ENCODE measurements at places on chromosomes 5 and 9.

GRCh38 chr9:94269264-94269663 lies 10.2 kb downstream of the ZNF169 start:
- no peak for DNase-seq

DNA sequence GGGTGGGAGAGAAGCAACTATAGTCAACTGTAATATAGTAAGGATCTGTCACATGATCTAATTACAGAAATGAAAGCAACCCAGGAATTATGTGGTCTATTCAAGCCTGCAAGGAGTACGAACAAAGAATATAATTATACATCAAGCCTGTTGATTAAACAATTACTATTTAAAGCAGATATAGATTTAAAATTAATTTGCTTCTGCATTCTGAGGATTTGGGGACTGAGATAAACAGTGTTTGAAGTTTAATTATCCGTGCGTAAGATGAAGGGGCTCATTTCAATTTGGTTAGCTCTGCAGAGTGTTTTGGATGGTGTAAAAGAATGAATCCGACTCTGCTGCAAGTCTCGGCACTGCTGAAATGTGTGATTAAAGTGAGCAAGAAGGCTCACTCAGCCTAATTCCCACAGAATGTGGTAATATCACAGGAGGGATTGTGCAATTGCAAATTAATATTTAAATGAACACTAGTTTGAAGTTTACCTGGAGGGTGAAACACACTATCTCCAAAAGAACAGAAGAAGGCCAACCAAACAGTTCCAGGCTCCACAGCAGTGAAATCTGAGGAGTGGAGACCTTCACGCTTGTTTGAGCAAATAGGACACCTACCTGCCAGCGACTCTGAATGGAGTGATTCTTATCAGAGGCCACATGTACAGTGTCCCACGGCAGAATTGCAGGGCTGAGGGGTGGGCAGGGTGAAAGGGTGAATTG lies 420.6 kb upstream of the SLC30A5 start:
- no peak for DNase-seq

GRCh38 chr9:90013778-90014177 lies 409.0 kb downstream of the GADD45G start:
- DNase-seq = no peak

GRCh38 chr5:112200131-112200530 lies 218.9 kb downstream of the EPB41L4A start:
- DNase-seq = no peak

DNA sequence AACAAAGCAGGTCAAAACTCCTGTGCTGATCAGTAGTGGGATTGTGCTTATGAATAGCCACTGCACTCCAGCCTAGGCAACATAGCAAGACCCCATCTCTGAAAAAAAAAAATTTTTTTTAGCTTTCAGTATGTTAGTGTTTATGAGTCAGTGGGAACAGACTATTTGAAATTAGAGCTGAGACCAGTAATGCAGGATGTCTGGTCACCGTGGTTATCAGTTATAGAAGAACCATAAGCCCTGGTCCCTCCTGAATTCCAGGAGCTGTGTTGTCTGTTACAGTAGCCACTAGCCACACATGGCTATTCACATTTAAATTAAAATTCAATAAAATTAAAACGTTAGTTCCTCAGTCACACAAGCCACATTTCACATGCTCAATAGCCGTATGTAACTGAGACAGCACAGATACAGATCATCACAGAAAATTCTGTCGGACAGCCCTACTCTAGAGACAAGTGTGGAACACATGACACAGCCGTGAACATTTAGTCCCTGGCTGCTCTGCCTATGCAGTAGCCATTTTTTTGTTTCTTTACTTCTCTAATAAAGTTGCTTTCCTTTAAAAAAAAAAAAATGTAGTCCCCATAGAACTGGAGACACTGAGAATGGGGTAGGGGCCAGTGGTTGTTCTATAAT lies 96.1 kb upstream of the SAP30L start:
- no peak for DNase-seq

- DNase-seq = peak; percentile 75
These were observed 164.1 kb downstream of the HSD17B3 start for GRCh38 chr9:96137671-96138429.

DNA sequence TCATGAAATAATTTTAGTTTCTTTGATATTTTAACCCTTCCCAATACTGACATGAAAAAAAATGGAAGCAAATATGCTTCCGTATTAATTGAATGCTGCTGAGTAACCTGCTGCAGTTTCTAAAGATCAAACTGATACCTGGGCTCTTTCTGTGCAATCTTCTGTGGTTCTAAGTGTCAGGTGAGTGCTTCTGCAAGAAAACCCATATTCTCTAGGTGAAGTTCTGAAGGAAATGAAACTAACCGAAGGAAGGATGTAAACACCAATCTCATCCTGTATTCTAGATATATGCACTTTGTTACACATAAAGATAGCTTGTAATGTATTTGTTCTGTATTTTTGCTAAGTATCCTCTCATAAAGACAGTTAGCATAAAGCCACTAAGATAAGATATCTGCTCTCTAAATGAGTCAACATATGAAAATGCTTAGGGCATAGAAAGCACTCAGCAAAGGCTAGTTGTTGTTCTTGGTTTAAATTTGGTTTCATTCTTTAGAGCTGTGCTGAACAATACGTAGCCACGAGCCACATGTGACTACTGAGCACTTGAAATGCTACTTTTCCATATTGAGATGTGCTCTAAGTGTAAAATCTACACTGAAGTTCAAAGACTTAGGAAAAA lies 52.0 kb downstream of the ITGA2 start:
- peak; percentile 66 for DNase-seq

- no peak for DNase-seq
These were observed 158.7 kb upstream of the HMHB1 start for GRCh38 chr5:143653256-143653655.

DNA sequence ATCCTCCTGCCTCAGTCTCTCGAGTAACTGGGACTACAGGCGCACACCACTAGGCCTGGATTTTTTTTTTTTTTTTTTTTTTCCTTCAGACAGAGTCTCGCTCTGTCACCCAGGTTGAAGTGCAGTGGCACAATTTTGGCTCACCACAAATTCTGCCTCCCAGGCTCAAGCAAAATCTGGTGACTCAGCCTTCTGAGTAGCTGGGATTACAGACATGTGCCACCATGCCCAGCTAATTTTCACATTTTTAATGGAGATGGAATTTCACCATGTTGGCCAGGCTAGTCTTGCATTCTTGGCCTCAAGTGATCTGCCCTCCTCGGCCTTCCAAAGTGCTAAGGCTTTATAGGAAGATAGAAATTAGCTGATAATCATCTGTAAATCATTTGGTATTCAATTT lies 43.9 kb downstream of the NSA2 start:
- DNase-seq = no peak

GRCh38 chr5:160477266-160477970 lies 55.8 kb downstream of the PTTG1 start:
- no peak for DNase-seq

DNA sequence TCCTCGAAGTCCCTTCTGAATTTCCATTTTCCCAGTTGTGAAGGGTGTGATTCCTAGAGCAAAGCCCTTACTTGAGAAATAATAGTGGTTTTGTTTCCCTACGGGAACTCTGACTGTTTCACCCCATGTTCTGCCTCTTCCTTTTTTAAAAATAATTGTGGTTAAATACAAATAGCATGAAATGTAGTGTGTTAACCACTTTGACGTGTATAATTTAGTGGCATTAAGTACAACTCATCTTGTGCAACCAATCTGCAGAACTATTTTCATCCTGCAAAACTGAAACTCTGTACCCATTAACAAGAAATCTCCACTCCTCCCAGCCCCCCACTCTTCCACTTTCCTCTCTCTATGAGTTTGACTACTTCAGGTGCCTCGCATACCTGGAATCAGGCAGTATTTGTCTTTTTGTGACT lies 35.6 kb upstream of the HAND1 start:
- DNase-seq = peak; percentile 26

GRCh38 chr5:34737731-34738130 lies 81.6 kb downstream of the RAI14 start:
- no peak for DNase-seq

- DNase-seq = no peak
These were observed 2.9 kb downstream of the HTR1A start for GRCh38 chr5:63959177-63959982.

GRCh38 chr9:120985819-120986222 lies 59.2 kb upstream of the TRAF1 start:
- peak; percentile 74 for DNase-seq

- no peak for DNase-seq
These were observed 29.3 kb downstream of the SLC6A7 start for GRCh38 chr5:150219142-150219541.

GRCh38 chr9:131714161-131714646 lies 25.7 kb downstream of the RAPGEF1 start:
- peak; percentile 97 for DNase-seq

- DNase-seq = no peak
These were observed 149.7 kb upstream of the EFNA5 start for GRCh38 chr5:107820429-107820828.

DNA sequence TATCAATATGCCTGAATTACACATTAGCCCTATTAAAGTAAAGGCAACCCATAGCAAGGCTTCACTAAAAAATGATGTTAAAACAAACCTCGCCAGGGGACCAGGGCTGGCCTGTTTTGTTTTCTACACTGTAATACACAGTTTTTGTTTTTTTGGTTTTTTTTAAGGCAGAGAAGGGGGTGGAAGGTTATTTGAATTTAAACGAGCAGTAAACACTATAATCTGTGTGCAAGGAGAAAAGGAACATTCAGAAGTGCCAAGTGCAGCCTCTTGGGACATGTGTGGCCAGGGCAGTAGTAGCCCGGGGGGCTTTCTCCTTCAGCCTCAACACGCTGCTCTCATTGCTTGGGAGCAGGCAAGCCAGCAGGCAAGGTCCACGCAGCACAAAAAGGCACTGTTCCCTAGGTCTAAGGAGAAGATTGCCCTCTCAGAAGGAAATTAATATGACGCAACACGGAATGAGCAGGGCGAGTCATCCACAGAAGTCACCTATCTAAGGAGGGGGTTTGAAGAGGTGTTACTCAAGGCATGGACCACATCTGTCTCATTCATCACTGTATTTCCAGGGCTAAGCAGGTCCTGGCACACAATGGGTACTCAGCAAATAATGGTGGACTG lies 16.2 kb downstream of the SIL1 start:
- peak; percentile 72 for DNase-seq

GRCh38 chr5:150779397-150780186 lies 1.0 kb downstream of the SMIM3 start:
- peak; percentile 41 for DNase-seq

DNA sequence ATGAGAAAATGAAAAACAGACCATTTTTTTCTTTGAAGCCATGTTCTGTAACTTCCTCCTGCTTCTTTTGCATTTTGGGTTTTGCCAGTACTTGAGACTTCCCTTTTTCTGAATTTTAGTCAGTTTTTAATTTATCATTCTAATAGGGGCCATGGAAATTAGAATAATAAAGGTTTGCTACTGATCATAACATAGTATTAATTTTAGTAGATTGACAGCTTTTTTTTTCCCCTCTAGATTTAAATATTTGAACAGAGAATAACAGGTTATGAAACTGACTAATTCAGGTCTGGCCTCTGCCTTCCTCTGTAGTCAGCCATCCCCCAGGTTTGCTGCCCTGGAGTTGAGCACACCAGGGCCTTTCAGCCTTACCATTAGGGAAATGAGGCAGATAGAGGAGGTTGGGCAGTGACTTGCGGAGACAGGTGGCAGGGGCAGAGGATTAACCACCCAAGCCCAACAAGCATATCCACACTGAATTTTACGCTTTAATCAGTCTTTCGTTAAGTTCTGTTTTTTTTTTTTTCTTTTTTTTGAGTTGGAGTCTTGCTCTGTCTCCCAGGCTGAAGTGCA lies 80.1 kb upstream of the TNFAIP8 start:
- DNase-seq = no peak

DNA sequence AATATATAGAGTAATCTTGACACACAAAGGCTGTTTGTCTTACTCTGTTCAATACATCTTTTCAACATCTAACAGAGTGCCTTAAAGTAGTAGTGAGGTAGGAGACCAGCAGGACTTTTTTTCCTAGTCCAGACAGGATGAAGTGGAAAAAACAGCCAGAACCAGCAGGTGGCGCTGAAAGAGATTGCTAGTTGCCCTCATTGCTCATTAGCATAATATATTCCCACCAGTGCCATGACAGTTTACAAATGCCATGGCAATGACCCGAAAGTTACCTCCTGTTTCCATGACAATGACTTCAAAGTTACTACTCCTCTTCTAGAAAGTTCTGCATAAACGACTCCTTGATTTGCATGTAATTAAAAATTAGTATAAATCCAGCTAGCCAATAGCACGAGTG lies 387.4 kb downstream of the ACTL7B start:
- DNase-seq = peak; percentile 49

- peak; percentile 30 for DNase-seq
These were observed 224.4 kb downstream of the EBF1 start for GRCh38 chr5:158875272-158875679.

DNA sequence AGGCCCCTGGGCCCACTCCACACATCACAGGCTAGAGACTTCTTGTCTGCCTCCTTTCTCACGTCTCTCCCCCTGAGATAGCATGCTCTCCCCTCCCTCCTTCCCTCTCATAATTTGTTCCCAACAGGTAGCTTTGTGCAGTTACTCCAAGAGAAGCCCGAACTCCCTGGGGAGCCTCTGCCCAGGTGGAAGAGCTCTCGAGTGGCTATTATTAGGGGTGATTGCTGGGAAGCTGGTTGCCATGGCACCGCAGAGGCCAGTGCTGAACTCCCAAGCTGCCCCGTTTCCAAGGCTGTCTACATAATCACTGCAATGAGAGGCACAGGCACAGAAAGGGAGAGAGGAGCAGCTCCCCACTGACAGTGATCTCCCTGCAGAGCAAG lies 104.7 kb upstream of the GPR151 start:
- DNase-seq = no peak

- peak; percentile 12 for DNase-seq
These were observed 661.0 kb upstream of the C9orf72 start for GRCh38 chr9:28234133-28234893.

- peak; percentile 72 for DNase-seq
These were observed 108.9 kb upstream of the LHFPL2 start for GRCh38 chr5:78757269-78758053.

- no peak for DNase-seq
These were observed 101.4 kb upstream of the ACOT12 start for GRCh38 chr5:81495286-81495685.
